CD4-positive, alpha-beta T cell treated with Interleukin-12 subunit alpha and Interleukin-12 subunit beta, for 1 hour (primary cell): ENCODE measurements at places on chromosomes 3 and 15.

GRCh38 chr3:5426094-5426883 lies 238.8 kb downstream of the EDEM1 start:
- peak; percentile 44 for DNase-seq

- no peak for DNase-seq
These were observed 10.5 kb upstream of the PRKCD start for GRCh38 chr3:53150247-53151085.

DNA sequence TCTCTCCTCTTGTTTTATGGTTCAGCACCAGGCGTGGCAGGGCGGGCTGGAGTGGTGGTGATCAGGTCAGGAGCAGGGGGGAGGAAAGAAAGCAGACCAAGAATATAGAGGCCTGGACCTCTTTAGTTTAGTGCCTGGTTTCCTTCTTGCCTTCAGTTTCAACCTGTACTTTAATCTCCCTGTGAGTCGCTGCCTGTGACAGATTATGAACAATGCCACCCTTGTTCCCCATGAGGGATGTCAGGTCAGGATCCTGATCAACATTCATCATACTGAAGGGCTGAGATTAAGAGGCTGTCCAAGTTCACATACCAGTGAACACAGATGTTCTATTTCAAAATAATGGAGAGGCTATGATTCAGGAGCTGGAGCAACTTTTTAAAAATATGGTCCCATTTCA lies 11.4 kb downstream of the ENTPD3 start:
- no peak for DNase-seq

GRCh38 chr15:75229191-75230015 lies 27.7 kb downstream of the C15orf39 start:
- no peak for DNase-seq

GRCh38 chr15:89898146-89898545 lies 4.4 kb upstream of the AP3S2 start:
- no peak for DNase-seq

- no peak for DNase-seq
These were observed 513.4 kb downstream of the FHIT start for GRCh38 chr3:60737633-60738399.

DNA sequence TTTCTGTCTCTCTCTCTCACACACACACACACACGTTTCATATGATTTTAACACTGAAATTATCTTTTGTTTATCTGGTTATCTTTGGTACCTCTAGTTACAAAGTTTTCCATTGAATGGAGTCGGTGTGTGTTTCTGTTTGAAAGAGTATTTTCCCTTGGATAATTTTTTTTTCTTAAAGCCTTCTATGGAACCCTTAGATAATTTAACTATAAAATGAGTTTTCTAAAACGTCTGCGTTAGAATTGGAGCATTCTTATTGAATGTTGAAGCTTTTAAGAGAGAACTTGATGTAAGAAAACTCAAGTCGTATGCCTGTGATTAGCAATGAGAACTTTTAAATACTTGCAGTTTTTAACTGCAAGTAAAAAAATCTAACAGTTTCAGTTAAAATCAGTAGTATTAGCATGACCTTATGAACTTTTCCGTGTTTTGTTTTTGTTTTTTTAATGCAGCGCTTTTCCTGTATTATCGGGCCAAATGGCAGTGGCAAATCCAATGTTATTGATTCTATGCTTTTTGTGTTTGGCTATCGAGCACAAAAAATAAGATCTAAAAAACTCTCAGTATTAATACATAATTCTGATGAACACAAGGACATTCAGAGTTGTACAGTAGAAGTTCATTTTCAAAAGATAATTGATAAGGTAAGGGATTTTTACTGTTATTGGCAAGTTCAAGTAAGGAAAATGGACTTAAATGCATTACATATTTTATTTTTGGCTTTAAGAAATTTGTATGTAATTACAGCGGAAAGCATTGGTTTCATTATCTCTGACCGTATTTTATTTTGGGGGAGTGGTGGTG lies 3.0 kb downstream of the SMC4 start:
- no peak for DNase-seq

- no peak for DNase-seq
These were observed 224.9 kb upstream of the COL8A1 start for GRCh38 chr3:99413504-99413903.

GRCh38 chr3:177314897-177315296 lies 117.6 kb upstream of the TBL1XR1 start:
- DNase-seq = no peak

DNA sequence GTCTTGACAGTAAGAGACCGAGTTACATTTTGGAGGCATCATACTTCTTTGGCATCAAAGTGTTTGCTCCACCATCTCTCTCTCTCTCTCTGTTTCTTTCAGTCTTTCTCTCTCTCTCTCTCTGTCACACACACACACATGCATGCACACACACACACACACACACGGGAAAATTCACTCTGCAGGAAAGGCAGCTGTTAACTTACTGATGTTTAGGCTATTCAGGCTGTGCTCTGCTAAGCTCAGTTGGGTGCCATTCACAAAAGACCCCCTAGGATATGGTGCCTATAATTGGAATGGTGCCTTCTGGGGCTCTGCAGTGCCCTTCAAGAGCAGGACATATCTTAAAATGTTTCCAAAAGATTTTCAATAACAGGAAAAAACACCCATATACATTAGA lies 78.2 kb downstream of the KCNH8 start:
- DNase-seq = no peak

- no peak for DNase-seq
These were observed 26.3 kb downstream of the MRAS start for GRCh38 chr3:138374573-138375134.

DNA sequence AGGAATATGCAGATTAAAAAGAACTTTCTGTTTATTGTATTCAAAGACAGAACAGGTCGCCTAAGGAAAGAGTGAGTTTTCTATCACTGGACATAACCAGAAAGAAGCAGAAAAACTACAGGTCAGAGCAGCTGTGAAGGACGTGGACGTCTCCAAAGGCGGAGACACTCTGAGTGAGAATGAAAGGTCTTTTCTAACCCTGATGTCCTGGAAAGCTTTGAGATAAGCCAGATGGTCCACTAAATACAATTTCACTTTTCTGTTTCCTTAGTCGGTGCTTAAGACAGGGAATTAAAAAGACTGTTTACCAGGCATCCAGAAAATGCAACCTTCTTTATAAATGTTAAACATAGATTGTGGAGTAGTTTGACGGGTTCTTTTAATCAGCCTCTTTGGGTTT lies 360.4 kb downstream of the FGF12 start:
- DNase-seq = no peak

DNA sequence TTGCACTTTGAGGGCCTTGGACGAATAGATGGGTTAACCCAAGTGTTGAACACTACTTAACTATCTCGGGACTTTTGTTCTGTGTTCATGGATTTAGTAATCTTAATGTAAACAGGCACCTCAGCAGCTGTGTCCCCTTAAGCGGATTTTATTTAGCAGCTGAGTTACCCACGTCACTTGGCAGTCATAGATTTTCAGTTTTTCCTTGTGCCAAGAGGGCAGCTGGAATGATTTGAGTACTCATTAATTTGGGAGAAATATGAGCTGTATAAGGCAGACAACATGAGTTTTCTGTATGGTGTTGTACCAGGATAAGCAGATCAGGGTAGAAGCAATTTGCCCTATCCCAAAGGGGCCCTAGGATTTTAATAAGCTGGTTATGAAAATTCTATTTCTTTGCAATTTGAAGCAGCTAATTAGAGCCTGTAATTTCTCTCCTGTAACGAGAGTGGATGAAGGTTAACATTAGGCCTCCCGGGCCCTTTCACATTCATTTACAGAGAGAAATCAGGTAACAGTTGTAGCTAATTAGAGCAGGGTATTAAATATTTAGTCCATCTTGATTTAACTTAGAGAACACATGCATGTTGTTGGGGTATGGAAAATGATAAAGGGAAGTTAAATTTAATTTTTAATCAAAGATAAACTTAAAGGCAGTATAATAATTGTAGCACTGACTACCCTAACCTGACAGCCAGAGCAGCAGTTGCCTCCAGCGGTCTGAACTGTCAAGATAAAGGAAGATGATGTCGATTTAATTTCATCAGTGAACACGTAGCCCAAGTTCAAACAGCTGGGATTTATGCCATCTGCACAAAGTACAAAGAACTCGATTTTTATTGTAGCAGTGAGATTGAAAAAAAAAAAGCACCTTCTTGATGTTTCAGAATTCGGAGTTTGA lies 194.5 kb downstream of the LRTM1 start:
- DNase-seq = no peak

GRCh38 chr3:58492494-58492905 lies 604 bp downstream of the KCTD6 start:
- DNase-seq = peak; percentile 22

GRCh38 chr3:99330281-99330680 lies 308.1 kb upstream of the COL8A1 start:
- no peak for DNase-seq

- no peak for DNase-seq
These were observed 213.8 kb upstream of the STAC start for GRCh38 chr3:36166477-36166876.

GRCh38 chr3:143035466-143036211 lies 34.3 kb downstream of the U2SURP start:
- no peak for DNase-seq

GRCh38 chr15:87573039-87573438 lies 683.5 kb downstream of the NTRK3 start:
- DNase-seq = no peak

DNA sequence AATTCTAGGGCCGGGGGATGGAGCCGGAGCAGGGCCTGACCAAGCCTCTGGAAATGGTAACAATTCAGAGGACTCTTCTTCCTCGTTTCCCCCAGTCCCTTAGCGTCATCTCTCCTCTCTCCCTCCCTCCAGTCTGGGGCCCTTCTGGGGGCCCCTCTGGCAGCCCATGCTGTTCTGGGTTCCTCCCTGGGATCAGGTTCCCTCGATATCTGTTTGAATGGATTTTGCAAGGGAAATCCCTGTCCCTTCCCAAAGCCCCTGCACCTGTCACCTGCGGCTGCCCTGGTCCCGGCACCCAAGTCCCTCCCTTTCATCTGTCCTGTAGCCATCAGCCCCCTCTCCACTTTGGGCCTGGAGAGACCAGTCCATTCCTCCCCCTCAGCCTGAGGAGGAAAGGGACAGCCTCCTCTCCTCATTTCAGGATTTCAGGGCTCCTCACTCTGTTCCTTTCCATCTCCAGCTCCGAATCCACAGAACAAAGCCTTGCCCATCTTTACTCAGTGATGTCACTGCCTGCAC lies 1.7 kb upstream of the PLCB2 start:
- no peak for DNase-seq

DNA sequence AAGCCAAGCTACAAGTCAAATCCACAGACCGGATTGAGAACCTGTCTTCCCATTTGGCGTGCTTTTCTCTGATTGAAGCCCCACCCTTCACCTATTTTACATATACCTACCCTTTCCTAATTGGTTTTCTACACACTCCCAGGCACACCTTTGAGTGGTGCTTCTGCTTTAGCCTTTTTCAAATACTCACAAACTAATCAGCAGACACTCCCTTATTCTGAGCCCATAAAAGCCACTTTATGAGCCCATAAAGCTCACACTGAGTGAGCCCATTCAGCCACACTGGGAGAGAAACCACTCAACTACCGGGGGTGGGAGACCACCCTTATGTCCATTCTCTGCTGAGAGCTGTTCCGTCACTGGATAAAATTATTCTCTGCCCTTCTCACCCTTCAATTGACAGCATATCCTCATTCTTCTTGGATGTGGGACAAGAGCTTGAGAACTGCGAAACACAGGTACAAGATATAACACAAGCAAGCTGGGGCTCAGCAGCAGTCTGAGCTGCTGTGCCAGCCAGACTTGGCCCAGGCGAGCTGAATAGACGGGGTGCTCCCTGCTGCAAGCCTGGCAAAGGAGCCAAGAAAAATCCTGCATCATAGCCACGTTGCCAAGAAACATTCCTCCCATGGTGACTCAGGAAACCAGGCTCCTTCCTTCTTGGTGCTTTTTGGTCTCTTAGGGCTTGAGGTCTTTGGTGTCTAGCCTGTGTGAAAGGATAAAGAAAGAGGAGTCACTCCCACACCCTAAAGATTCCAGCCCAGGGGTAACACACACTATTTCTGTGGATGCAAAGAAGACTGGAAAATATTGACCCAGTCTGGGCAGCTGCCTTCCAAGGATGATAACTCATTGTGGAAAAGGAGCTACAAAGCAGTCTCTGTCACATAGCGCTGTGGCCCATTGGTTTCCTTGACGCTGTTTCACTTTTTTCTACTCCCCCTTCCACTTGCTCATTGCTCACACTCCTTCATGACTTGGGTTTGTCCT lies 609.7 kb downstream of the MCTP2 start:
- no peak for DNase-seq

DNA sequence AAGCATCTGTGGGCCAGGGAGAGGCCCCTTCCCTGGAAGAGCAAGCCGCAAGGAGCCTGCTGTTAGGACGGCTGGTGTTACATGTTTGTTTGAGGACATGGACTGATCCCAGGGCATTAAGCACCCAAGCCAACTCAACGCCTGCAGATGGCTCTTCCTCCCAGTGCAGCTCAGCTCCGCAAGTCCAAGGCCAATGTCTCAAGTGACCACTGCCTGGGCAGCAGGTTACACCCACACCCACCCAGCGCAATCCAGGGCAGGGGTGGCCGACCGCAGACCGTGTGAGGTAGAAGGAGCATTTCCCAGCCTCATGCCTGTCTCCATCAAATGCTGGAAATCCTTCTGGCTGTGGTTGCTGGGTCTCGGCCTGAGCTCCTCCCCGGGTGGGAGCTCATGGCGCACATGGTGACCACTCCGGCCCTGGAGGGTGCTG lies 14.5 kb downstream of the GP5 start:
- DNase-seq = no peak

GRCh38 chr15:93274257-93274656 lies 185.2 kb upstream of the RGMA start:
- no peak for DNase-seq

DNA sequence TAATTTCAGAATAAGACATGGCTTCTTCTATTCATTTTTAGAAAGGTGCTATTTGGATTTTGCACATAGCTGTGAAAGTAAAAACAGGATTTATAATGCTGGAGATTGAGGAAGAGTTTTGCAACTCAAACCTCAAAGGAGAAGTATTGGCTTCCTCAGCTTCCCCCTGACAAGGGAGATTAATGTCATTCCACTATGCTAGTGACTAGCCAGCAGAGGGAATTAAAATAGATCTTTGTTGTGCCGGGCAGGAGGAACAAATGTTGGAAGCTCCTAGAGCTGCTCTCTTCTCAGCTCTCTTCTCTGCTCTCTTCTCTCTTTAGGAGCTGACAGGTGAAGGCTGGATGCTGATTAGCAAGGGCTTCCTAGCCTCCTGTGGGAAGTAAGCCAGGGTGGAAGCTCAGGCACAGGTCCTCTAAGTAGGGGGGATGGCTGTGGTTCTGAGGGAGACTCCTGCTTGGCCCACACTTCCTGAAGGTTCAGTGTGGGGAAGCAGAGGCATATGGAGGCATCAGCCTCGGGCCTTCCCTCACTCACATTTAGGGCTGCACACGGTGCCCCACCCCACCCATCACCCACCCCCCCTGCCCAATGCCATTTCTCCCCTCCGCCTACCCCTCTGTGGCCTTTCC lies 29.6 kb downstream of the CX3CR1 start:
- no peak for DNase-seq

DNA sequence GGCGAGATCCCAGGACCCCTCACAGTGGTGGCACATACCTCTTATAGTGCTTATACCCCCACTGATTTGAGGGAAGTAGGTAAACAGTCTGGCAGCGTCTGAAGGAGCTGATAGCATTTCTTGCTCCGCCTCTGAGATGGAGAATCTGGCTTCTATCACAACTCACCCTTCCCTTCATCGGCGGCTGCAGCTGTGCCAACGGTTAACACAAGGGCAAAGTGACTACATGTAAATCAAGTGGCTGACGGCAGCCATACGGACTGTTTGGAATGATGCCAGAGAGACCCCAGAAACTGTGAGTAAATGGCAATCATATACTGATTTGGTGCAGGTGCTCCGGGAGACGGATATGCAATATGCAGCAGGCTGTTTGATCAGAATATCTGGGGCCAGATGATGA lies 66.8 kb upstream of the UNC13C start:
- DNase-seq = no peak

- no peak for DNase-seq
These were observed 612.2 kb downstream of the ZIC1 start for GRCh38 chr3:148021381-148021780.
